Chondrocyte (in vitro differentiated cells): ENCODE measurements at places on chromosomes 6 and 20.

DNA sequence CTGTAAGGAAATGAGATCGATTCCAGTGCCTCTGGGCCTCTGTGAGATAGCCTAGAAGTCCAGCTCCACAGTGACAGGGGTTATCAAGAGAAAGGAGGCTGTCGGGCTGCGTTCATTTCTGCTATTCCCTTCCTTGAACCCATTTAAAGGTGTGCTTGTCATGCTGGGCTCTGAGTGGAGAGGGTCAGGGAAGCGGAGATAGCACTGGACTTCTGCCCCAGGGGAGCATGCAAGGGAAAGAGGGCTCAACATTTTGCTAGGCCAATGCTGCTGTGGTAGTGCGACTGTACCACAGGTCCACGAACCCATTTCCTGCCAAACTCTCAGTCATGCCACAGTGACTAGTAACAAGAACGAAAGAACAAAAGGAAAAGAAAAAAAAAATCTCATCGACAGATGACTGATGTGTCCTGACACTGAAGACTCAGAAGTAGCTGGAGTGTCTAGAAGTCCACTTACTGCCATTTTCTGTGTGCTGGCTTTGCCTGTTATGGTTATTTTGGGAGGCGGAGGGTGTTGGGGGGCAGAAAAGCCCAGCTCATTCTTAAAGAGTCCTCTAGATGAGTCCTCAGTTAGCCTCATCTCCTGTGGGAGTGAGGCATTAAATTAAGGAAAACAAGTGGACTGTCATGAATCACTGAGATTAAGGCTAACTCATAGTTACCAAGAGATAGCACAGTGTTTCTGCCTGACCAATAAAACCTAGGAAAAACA lies 8.1 kb downstream of the NEDD9 start:
- DNase-seq, result no peak

GRCh38 chr20:21564127-21564773 lies 50.4 kb upstream of the NKX2-2 start:
- no peak for DNase-seq

DNA sequence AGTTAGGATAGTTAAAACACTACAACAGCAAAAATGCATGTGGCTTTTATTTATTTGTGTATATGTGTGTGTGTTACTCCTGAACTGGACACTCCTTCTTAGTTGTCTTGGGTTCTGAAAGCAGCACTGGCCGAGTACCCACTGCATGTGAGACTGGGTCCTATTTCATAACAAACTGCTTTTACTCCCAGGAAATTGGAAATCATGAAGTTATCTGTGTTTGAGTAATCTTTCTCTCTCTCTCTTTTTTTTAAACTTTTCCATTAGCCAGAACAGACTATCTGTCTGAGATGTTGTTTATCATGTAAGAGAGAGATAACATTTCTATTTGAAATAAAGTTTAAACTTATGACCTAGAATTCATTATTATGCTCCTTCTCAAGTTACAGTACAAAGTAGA lies 110.4 kb downstream of the LIN28B start:
- DNase-seq, result no peak

DNA sequence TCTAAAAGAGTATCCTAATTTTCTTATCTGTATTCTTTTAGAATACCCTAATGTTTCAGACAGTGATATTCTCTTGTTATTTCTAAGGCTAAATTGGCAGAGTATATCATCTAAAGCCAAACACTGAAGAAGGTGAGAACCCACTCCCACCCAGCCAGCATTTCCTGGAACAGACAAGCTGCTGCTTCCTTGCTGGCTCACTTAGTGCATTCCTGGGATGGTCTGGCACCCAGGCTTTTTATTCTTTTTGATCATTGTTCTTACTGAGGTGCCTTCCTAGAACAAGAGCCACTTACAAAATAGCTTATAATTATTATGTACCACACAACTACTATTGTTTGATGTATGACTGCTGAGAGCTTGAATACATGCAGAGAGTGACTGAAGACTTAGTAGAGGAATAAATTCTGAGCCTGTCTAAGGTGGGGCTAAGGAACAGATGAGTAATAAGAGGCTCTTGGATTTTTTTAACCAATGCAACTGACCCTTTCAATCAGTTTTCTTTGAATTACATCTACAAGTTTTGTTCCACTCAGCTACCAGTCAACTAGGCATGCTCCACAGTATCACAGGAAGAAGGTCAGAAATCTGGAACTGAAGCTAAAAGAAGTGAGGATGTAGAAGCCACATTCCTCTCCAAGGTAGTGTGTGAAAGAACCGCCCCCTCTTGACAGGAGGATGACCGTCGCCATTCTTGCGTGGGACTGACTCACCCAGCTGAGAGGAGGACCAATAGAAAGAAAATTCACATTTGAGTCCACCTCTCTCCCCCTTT lies 30.1 kb downstream of the PRPH2 start:
- no peak for DNase-seq

DNA sequence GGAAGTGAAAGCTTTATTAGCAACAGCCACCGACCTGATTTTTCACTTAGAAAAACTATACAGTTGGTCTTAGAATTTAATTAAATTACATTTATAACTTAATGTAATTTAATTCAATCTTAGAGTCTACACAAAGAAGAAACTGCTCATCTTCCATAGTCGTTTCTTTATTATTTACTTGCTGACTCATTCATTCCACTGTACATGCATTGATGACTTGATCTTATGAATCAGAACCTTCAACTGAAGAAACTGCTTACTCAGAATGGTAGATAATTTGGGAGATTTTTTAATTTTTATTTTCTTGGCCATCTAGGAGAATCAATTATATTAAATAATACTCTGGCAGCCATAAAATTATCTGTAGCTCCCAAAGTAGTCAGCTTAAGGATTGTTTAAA lies 1021.6 kb upstream of the FLRT3 start:
- DNase-seq, result no peak

DNA sequence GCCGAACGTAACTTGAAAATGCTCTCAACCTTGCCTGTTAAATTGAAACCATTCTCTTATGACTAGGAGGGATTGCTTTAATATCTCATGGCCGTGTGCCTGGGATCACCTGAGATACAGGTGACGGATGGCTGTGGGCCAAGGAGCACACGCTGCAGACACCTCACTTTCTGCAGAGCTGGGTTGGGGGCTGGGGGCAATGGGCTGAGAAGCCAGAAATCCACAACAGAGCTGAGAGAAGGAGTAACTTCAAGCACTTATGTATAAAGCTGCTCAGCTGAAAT lies 170.9 kb downstream of the DTNBP1 start:
- no peak for DNase-seq

DNA sequence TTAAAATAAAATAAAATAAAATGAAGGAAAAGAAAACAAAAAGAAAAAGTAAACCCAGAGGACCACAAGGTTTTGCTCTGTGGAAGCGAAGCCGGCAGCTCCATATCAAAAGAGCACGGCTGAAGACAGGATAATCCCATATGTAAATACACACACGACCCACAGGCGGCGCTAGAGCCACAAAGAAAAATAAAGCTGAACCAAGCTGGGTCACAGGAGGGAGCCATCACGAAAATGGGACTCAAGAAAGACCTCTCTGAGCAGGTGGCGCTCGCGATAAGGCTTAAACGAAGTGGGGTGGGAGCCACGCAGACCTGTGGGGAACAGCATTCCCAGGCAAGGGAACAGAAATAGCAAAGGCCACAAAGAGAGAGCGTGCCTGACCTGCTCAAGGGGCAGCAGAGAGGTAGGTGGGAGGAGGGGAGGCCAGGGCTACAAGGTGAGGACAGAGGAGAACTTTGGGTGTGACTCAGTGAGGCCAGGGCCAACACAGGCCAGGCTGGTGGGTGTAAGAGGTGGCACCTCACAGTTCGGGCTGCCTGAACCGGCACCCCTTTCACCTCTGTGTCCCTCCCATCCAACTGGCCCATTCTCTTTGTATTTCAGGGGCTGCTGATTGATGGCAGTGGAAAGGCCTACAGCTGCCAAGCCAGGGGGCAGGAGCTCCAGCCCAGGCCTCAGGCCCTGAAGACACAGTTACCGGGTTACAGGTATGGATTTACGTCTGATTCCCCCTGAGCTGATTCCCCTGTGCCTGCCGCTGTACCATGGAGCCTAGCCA lies 26.0 kb downstream of the PTGIS start:
- no peak for DNase-seq

GRCh38 chr6:7681449-7681848 lies 44.5 kb upstream of the BMP6 start:
- no peak for DNase-seq

DNA sequence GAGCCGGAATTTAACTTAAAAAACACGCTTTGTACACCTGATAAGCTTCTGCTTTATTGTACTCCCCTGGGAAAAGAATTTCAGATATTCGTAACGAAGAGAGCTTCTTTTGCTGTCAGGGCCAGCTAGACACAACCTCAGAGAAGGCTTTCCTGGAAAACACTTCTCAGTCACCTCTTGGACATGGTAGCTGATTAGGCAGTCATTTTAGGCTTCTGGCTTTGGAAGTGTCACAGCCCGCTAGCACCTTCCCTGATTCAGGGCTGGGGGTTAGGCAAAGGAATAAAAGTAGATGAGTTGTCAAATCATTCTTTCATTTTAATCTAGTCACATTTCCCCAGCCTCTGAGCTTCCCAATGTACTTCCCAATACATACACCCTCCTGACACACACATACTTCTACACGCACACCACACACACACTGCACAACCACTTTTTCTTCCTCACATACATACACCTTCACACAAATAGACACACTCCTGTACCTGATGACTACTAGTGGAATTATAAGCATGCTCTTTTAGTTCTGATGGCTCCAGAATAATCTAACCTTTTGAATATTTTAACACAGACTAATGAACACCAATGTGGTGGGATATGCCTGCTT lies 34.9 kb upstream of the TINAG start:
- no peak for DNase-seq

- no peak for DNase-seq
These were observed 117.5 kb upstream of the SIRPG start for GRCh38 chr20:1775117-1775516.

- DNase-seq, result no peak
These were observed 37.9 kb upstream of the MAS1 start for GRCh38 chr6:159852877-159853276.

DNA sequence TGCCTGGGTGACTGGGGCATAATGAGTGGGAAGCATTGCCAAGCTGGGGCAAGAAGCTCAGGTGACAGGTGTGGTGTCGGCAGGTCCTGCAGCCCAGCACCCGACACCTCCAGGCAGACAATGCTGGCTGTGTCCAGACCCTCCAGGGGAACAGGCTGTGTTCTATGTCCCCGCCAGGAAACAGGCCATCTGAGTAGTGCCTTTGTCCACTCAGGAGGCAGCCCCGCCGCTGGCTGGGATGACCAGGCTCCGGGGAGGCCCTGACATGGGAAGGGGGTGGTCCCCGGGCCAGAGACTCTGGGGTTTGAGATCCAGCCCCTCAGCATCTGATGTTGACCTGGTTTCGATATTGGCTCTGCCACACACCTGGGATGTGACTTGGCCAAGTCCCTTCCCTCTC lies 28.4 kb downstream of the SNPH start:
- DNase-seq, result peak; percentile 82
